ENCODE measurements at places on chromosomes 6 and 20. TPM values are rescaled to one million over a fixed set of nuclear protein-coding genes. Genes with fewer than 3 reads are reported as not detected.

F13A1 gene
- 47.9 TPM for total RNA-seq

C6orf132 gene
- 0.33 TPM for total RNA-seq

CCDC170 gene
- 0.83 TPM for total RNA-seq

ABHD16A gene
- 63.4 TPM for total RNA-seq

LGSN gene
- total RNA-seq, result not detected

TBC1D20 gene
- 42.9 TPM for total RNA-seq

ZNF334 gene
- 3.1 TPM for total RNA-seq

PACRG gene
- 0.36 TPM for total RNA-seq

ZNF512B gene
- total RNA-seq, result 10.5 TPM

LPA gene
- not detected for total RNA-seq

ELMO2 gene
- 51.7 TPM for total RNA-seq

SUN5 gene
- total RNA-seq, result not detected

PPP1R14C gene
- under 0.01 TPM for total RNA-seq

ATXN1 gene
- total RNA-seq, result 95.3 TPM

PRL gene
- total RNA-seq, result not detected

SOX4 gene
- total RNA-seq, result 5.7 TPM

CDS2 gene
- total RNA-seq, result 49.0 TPM

PEX7 gene
- total RNA-seq, result 4.2 TPM

GLP1R gene
- total RNA-seq, result 0.14 TPM

RAET1L gene
- total RNA-seq, result not detected

PAK1IP1 gene
- total RNA-seq, result 14.6 TPM

B3GAT2 gene
- total RNA-seq, result not detected

TRIM10 gene
- not detected for total RNA-seq

MDFI gene
- total RNA-seq, result 2.9 TPM

SCRT2 gene
- total RNA-seq, result not detected

NOL4L gene
- 14.8 TPM for total RNA-seq

GSTA2 gene
- not detected for total RNA-seq

PTCRA gene
- total RNA-seq, result not detected

MCHR2 gene
- total RNA-seq, result not detected

FOXQ1 gene
- total RNA-seq, result not detected

CD40 gene
- 13.6 TPM for total RNA-seq

RIPOR3 gene
- 28.0 TPM for total RNA-seq

DCDC2 gene
- not detected for total RNA-seq

USP49 gene
- 2.8 TPM for total RNA-seq

CHRNA4 gene
- total RNA-seq, result not detected

EYA2 gene
- 2.0 TPM for total RNA-seq

TMEM200A gene
- total RNA-seq, result 0.95 TPM

OR10C1 gene
- not detected for total RNA-seq

ADGB gene
- not detected for total RNA-seq

PPP1R16B gene
- total RNA-seq, result 3.6 TPM

LRFN2 gene
- total RNA-seq, result 0.49 TPM

SNHG17 gene
- total RNA-seq, result 11.8 TPM

SYNDIG1 gene
- total RNA-seq, result 0.27 TPM

KCNK16 gene
- total RNA-seq, result not detected

SLC12A5 gene
- total RNA-seq, result not detected

MLN gene
- not detected for total RNA-seq

SLC26A8 gene
- not detected for total RNA-seq

CCDC28A gene
- 17.4 TPM for total RNA-seq

CCN5 gene
- total RNA-seq, result 22.1 TPM

ZNF831 gene
- total RNA-seq, result 0.71 TPM

NRSN1 gene
- 5.4 TPM for total RNA-seq

RSPO4 gene
- total RNA-seq, result not detected

LAMP5 gene
- 3.6 TPM for total RNA-seq

C6orf118 gene
- not detected for total RNA-seq

ZSCAN23 gene
- 2.9 TPM for total RNA-seq
